ENCODE measurements at places on chromosomes 3 and 15.
A peak's percentile ranks its signal among the peaks of the same experiment; 100 is the strongest.

DNA sequence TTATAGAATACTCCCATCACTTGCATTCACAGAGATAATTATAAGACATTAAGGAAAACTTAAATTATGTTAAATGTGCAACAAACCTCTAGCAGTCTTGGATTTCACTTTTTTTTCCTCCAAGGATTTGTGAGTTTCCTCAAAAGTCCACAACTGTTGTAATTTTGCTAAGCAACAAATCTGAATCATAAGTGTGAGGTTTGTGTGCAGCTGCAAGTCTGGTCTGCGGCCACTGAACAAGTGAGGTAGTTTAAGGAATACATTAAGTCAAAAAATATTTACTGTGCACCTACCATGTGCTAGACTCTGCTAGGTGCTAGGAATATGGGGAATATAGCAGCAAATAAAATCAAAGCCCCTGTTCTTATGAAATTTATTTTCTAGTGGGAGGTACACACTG lies 70.2 kb downstream of the LRRC28 start:
- DNase-seq, result no peak

- no peak for DNase-seq
These were observed 2.5 kb downstream of the TMEM266 start for GRCh38 chr15:76062286-76062685.

- DNase-seq, result peak; percentile 48
These were observed 56.7 kb upstream of the BLM start for GRCh38 chr15:90660195-90660998.

- DNase-seq, result no peak
These were observed 1121.2 kb downstream of the SI start for GRCh38 chr3:163957072-163957471.

- no peak for DNase-seq
These were observed 16.7 kb upstream of the SOX2 start for GRCh38 chr3:181694805-181695660.

- DNase-seq, result no peak
These were observed 106.0 kb downstream of the RPL22L1 start for GRCh38 chr3:170764017-170764416.

DNA sequence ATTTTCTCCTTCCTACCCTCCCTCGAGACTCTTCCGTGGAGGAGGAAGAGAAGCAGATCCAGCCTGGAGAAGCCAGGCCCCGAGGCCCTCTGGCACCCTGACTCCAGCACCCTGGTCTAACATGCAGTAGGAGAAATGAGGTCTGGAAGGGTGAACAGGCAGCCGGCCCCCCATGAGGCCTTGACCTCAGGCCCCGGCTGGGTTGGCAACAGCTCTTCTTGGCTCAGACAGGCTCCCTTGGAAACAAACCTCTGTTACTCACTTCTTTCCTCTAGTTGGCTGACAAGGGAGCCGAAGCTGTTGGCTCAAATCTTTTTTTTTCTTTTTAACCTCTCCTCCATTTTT lies 73.4 kb downstream of the CPN2 start:
- no peak for DNase-seq

GRCh38 chr3:172291650-172292049 lies 156.6 kb downstream of the GHSR start:
- no peak for DNase-seq

DNA sequence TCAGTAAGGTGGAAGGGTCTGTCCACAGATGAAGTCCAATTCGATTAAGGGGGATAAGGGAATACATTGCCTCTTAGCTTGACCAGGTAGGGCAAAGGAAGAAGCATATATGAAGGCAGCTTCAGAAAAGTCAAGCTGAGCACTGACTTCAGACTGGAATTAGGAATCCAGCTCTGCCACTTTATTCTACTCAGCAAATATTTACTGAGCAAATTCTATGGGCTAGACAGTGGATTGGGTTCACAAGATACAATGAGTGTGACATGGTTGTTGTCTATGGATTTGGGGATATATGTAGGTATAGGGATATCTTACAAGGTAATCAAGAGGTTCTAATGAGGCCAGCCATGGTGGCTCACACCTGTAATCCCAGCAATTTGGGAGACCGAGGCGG lies 526 bp downstream of the ADIPOQ start:
- DNase-seq, result no peak

GRCh38 chr3:58260733-58261132 lies 23.1 kb downstream of the ABHD6 start:
- DNase-seq, result no peak

- no peak for DNase-seq
These were observed 25.8 kb upstream of the GOLGA6C start for GRCh38 chr15:75232252-75232813.

GRCh38 chr15:70777170-70777926 lies 14.0 kb upstream of the UACA start:
- DNase-seq, result no peak

DNA sequence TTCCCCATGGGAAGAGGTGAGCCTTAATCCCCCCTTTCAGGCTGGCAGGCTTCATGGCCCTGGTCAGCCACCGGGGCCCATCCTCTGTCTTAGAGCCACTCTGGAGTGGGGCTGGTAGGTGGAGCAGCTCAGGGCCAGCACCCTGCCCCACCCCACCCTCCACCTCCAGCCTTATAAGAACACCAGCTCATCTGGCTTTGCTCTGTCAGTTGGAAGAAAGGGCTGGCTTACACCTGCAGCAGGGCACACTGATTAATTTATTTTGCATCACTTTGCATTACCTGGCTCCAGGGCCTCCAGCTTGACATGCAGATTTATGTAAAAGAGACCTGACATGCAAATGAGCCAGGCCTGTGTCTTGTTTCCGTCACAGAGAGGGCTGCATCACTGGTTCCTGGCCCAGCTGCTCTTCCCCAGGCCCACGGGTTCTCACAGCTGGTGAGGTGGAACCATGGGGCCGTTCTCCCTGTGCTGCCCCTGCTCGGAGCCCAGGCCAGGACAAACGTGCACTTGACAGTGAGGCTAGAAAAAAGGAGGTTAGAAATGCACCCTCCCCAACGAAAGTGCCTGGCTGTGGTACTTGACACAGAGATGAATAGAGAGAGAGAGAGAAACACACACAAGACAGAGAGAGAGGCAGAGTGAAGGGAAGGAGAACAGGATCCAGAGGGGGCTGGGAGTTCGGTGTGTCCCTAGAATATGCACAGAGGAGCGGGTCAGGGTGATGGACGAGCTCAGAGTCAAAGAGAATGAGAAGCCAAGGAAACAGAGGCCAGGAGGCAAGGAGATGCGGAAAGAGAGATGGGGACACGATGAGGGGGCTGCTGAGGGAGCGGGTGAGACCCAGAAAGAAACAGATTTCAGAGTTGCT lies 44.5 kb upstream of the MAGEF1 start:
- no peak for DNase-seq

- DNase-seq, result no peak
These were observed 134.4 kb upstream of the SKOR1 start for GRCh38 chr15:67690936-67691335.

- DNase-seq, result no peak
These were observed 10.7 kb upstream of the BBX start for GRCh38 chr3:107512108-107512507.
